ENCODE measurements at places on chromosomes 2 and 18. TPM values are rescaled to one million over a fixed set of nuclear protein-coding genes. Genes with fewer than 3 reads are reported as not detected.

The CCDC85A gene
- 12.7 TPM for total RNA-seq

The RBFA gene
- total RNA-seq, result 37.7 TPM

The L3MBTL4 gene
- 2.9 TPM for total RNA-seq

The PRPF40A gene
- total RNA-seq, result 90.7 TPM

The PROKR1 gene
- not detected for total RNA-seq

The RAB6C gene
- not detected for total RNA-seq

The DYNAP gene
- total RNA-seq, result not detected

The PDE1A gene
- total RNA-seq, result 0.10 TPM

The KANSL1L gene
- 6.9 TPM for total RNA-seq

The ACMSD gene
- not detected for total RNA-seq

The IMPA2 gene
- total RNA-seq, result 5.9 TPM

The LBH gene
- total RNA-seq, result 18.6 TPM

The RGPD3 gene
- 0.13 TPM for total RNA-seq

The DAW1 gene
- total RNA-seq, result 0.25 TPM

The AUP1 gene
- total RNA-seq, result 134 TPM

The SERPINB4 gene
- total RNA-seq, result not detected

The LRRTM4 gene
- total RNA-seq, result not detected

The MDH1B gene
- not detected for total RNA-seq

The CREG2 gene
- 0.27 TPM for total RNA-seq

Data from mammary microvascular endothelial cell (primary cell).